ENCODE measurements at places on chromosomes 2 and 18.

- DNase-seq = no peak
Measured at GRCh38 chr18:70428439-70428838, 139.6 kb downstream of the SOCS6 start.

DNA sequence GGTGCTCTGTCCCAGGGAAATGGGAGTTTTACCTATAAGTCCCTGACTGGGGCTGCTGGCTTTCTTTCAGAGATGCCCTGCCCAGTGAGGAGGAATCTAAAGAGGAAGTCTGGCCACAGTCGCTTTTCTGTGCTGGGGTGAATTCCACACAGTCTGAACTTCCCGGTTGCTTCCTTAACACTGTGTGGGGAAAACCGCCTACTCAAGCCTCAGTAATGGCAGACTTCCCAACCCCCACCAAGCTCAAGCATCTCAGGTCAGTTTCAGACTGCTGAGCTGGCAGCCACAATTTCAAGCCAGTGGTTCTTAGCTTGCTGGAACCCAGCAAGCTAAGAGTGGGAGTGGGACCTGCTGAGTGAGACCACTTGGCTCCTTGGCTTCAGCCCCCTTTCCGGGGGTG lies 54.9 kb downstream of the NUP35 start:
- no peak for DNase-seq

GRCh38 chr2:129905664-129906081 lies 73.8 kb upstream of the RAB6C start:
- no peak for DNase-seq

DNA sequence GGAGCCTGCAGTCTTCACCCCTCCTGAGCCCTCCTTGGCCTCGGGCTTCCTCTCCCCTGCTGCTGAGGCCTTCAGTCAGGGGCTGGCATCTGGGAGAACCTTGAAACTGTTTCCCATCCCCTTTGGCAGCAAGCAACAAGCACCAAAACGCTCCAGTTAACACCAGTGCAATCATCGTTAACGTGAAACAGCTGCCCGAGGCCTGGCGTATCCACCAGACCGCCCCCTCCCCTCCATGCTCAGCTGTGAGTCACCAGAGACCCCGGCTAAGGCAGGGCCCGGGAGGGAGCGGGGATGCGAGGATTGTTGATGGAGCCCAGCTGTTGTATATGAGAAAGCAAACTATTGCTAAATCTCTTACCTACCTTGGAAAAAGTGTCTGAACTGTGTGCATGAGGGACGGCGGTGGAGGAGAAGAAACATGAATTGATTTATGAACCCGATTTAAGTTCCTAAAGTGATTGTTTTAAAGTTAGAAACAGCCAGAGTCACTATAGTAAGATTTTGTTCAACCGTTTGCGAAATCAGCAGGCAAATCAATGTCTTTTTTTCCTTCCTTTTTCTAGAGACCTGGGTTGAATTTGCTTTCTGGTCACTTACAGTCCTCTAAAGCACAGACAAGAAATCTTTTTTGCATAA lies 5.2 kb downstream of the ZFP36L2 start:
- peak; percentile 38 for DNase-seq

DNA sequence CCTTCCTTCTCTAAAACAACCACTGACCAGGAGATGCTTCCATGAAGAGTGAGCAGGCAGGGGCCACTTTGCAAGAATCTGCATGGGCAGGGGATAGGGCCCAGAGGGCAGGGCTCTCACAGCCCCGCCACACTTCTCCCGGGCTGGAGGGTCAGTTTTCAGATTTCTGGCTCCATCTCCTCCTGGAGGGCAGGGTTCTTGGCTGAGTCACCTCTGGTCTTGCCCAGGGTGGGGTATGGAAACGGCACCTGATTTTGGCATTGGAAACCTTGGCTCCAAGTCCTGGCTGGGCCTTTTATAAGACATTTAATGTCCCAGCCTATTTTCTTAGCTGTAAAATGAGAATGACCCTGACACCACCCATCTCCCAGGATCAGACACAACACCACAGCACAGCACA lies 27.6 kb upstream of the ASPRV1 start:
- DNase-seq = no peak

GRCh38 chr2:55103046-55103445 lies 52.8 kb upstream of the RTN4 start:
- no peak for DNase-seq

Data from HFFc6 (cell line).